ENCODE measurements at places on chromosomes 11 and 22.

GRCh38 chr11:133326849-133327248 is 205.5 kb downstream of the OPCML start:
- no peak for DNase-seq

DNA sequence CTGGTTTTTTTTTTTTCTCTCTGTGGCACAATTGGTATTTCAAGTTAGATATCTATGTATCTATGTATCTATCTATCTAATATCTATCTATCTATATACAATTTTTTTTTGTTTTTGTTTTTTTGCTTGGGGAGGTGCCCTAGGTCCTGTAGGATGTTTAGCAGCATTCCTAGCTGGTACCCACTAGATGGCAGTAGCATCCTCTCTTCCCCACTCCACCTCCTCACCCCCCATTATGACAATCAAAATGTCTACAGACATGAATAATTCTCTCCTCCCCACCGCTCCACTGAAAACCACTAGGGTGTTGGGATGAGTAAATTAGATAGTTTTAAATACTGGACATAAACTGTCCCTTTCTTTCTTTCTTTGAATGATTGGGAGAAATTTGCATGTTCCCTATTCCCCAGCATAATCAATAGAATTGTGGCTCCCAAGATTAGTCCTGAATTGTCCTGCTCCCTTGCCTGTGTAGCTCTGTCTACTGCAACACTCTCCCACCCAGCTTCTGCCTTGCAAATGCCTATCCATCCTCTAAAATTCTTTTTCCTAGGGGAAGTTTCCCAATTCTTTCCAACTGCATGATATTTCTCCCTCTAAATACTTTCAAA is 1152.4 kb downstream of the LRRC4C start:
- no peak for DNase-seq

- DNase-seq: no peak
Observed at GRCh38 chr11:115103921-115104320, 400.3 kb downstream of the CADM1 start.

DNA sequence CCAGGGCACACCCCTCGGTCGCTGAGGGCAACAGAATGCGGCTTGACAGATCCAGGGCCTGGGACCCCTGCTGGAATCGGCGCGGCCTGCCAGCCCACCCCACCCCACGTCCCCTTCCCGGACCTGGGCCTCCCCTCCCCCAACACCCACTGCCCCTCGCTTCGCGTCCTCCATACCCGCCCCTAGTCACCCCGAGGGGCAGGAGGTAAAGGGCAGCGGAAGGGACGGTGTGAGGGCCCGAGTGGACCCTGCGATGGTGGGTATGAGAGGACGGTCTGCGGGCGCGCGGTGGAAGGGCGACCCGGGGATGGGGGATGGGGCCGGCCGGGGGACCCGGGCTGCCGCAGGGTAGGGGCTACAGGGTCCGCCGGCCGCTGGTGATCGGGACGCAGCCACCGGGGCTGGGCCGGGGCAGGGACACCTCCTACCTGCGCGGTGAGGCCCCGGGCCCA is 311 bp downstream of the APBB1 start:
- DNase-seq: peak; percentile 43

DNA sequence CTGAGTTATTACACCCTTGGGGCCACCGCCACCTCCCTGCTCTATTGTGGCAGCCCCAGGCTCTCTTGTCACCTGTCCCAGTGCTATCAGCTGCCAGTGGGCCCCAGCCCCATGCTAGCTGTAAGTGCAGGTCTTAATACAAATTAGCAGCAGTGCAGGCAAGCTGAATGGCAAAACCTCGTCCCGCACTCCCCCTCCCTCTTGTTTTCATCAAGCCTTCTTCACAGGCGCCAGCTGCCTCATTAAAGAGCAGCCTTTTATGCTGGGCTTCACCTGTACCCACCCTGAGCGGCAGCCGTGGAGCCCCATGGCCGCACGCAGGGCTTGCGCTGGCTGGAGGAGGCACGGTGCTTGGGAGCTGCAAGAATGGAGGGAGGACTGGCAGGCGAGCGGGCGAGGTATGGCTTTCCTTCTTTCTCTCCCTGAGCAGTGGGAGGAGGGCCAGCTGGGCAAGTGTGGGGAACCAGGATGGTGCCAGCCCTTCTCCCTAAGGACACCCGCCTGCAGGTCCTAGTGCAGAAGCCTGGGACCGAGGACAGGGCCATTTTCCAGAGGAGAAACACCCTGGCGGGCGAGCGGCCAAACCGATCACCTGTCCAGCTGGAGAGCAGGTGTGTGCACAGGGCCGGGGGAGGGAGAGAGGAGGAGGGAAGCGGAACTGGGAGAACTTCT is 70.7 kb downstream of the FLI1 start:
- DNase-seq: no peak

DNA sequence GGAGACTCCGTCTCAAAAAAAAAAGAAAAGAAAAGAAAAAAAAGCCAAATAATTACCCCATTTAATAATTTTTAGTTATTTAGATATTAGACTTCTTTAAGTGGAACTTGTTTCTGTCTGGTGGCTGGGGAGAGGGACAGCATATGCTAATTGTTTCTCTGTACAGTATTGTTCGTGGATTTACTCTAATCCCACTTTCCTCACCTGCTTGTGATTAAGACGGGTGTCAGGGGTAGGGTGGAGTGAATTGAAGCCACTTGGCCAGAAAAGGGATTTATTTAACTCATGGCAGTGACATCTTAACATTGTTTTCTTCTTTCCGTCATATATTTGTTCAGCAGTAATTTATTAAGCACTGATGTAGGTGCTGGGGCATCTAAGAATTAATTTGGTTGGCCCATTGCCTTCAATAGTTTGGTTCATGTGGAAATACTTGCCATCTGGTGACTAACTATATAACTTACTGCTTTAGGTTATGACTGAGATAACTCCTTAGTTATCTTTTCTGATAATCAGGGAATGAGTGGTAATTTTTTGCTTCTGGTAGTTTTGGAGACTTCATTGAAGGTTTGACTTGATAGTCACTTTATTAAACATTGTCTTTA is 4.6 kb downstream of the TNRC6B start:
- no peak for DNase-seq

DNA sequence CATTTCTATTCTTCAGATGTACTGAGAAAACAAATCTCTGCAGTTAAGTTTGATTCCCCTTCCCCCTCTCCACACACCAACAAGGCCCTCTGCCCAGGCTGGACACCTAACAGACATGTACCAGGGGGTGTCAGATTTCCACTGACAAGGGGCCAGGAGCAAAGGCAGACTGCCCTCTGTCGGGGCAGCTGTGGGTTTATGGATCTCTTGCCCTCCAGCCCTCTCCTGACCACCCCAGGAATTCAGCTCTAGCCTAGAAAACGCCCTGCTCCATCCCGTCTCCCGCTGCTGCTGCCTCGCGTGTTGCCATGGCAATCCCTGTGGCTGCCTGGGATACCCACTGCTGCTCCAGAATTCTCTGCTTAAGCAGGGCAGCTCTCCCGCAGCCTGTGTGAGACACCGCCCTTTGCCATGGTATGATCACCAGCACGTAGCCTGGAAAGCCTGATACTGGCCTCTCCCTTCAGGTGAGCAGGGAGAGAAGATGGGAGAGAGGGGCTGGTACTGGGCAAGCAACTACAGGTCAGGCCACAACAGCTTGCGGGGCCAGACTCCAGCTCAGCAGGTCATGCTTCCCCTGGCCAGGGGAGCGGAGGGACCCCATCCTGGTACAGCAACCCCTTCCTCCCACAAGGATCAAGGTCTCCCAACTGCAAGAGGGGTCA is 41.6 kb downstream of the BUD13 start:
- DNase-seq: peak; percentile 58

GRCh38 chr11:134145715-134146114 is 76.8 kb downstream of the JAM3 start:
- no peak for DNase-seq

DNA sequence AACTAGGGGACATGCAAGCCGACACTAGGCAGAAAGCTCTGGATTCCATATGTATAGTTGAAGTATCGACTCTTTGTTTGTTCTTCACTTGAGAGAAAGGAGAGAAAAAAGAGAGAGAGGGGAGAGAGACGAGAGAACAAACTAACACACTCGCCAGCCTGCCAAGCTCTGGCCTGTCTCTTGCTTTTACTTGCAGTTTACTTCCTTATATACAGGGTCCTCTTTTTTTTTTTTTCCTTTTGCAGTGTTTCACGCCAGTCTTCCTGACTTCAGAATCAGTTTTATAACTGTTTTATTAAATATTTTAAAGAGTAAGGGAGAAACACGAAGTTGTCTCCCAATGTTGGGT is 19.9 kb downstream of the TEAD1 start:
- DNase-seq: no peak

DNA sequence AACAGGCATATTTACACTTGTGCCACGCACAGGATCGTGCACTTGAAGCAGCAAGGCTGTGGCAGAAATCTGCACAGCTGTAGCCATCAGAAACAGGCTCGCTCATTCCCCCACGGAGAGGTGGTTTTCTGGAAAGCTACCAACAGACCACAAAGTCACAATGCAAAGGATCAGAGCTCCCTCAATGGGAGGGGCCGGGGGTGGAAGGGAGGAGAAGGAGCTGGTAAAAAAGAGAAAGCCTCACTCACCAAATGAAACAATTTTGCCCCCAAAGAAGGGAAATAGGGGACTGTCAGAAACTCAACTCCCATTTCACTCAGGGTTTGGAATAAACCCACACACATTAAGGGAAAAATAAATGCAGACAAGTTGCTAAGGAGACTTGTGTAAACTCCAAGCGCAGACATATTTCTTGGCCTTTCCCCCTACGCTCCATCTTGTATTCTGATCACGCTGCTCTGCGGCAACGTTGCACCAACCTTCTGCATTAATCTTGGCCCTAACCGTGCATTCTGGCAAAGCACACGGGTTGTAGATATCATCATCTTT is 43.2 kb upstream of the BLID start:
- peak; percentile 77 for DNase-seq

GRCh38 chr11:116412118-116412889 is 360.5 kb downstream of the BUD13 start:
- no peak for DNase-seq

DNA sequence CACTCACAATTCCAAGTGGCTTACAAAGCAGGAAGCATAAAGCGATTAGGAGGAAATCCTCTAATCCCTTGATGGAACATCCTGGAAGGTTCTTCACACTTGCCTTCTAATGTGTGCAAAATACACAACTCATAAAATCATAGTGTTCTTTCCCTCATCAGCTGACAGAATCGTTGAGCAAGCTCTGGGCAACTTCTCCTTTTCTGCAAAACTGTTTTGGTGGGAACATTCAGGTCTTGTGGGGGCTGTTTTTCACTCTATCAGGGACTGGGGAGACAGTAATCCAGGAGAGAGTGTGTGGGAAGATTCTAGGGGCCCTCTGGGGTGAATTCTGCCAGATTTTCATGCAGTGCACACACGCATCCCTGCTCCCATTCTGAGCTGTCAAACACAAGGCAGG is 53.2 kb downstream of the IRAG1 start:
- DNase-seq: no peak

DNA sequence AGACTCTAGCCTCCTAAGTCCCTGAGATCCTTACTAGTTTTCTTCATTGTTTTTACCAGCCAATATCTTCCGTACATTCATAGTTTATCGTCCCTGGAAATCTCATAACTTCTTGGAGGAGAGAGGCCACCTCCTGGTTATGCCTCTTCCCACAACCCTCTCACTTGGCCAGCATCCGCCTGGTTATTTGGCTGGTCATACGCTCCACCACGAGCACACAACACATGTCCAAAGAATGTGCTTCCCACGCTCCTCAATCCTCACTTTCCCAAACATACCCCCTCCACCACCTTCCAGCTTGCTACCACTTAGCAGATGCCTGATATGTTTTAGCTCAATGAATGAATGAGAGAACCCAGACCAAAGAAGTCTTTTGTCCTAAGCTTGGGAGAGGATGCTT is 83.5 kb upstream of the EIF3D start:
- no peak for DNase-seq

DNA sequence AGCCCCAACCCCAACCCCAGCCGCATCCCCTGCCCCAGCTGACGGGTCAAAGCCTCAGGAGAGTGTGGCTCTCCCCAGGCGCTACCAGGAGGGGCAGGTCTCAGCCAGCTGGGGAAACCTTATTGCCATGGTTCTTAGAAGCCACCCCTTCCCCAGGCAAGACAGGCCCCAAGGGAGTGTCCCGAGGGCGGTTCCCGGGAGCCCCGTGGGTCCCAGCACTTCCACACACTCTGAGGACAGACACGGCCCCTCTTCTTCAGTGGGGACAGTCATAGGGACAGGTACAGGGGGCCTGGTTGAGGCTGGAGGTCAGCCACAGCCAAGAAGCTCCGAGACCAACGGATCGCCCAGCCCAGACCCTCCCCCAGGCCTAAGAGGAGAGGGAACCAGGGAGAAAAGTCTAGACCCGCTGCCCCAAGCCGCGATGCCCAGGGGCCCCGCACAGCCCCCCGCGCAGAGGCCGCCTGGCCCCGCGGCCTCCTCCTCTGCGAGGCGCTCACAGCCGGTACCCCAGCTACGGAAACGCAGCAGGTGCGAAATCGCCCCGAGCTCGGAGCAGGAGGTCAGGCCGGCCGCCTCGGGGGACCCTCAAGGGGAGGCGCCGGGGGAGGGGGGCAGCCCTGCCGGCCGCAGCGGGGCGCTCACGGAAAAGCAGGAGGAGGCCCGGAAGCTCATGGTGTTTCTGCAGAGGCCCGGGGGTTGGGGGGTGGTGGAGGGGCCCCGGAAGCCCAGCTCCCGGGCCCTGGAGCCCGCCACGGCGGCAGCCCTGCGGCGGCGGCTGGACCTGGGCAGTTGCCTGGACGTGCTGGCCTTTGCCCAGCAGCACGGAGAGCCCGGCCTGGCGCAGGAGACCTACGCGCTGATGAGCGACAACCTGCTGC is 2.6 kb downstream of the KLHDC7B start:
- DNase-seq: no peak

DNA sequence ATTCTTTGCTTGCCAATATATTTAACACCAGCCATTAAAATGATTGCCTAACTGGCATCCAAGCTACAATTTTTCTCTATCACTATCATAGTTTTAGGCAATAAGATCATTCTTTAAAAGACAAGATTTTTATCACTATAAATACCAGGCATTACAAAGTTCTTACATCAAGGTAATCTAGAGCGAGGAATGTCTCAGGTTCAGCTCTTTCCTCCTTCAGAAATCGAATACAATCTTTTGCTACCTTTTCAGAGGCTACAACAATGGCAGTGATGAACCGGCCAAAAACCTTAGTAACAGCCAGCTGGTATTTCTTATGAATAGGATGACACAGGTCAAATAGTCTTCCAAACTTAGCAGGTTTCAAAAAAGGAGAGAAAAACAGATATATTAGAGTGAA is 23.9 kb downstream of the SMC1B start:
- no peak for DNase-seq

GRCh38 chr22:49779853-49780697 is 47.6 kb downstream of the BRD1 start:
- DNase-seq: no peak

GRCh38 chr11:98600786-98601773 is 419.7 kb upstream of the CNTN5 start:
- no peak for DNase-seq

DNA sequence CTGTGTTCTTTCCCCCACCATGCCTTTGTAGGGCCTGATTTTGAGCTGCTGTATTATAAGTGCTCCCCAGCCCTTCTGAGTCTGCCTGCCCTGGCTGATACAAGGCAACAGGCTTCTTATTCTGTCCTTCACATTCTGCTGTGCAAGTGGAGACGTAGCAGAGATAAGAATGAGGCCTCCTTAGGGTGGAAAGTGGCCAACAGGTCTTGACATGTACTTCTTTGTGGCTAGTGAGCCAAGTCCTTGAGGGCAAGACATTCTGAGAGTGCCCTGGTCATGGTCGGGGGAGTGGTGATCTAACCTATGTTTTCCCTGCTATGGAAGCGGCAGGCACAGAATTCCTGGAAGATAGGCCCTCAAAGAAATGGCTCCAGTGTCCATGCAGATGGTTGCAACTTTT is 235.7 kb upstream of the CADM1 start:
- no peak for DNase-seq

All from femur (tissue), 1 donor.